ENCODE measurements at places on chromosomes 2 and 18. TPM values are rescaled to one million over a fixed set of nuclear protein-coding genes. Genes with fewer than 3 reads are reported as not detected.

ADAM23 gene
- total RNA-seq: 0.22 TPM

NT5C1B gene
- total RNA-seq: not detected

UPP2 gene
- not detected for total RNA-seq

CPLX4 gene
- not detected for total RNA-seq

SLC9A4 gene
- total RNA-seq: 0.04 TPM

CYS1 gene
- total RNA-seq: 0.15 TPM

DUSP19 gene
- 0.58 TPM for total RNA-seq

LYPD6B gene
- total RNA-seq: 1.9 TPM

STARD6 gene
- not detected for total RNA-seq

ERICH2 gene
- 1.4 TPM for total RNA-seq

CNGA3 gene
- total RNA-seq: not detected

SPATA3 gene
- not detected for total RNA-seq

NYAP2 gene
- not detected for total RNA-seq

SKOR2 gene
- not detected for total RNA-seq

MALT1 gene
- total RNA-seq: 24.2 TPM

LCT gene
- total RNA-seq: not detected

TRPM8 gene
- not detected for total RNA-seq

SCN9A gene
- 7.0 TPM for total RNA-seq

GNLY gene
- total RNA-seq: not detected

MROH2A gene
- not detected for total RNA-seq

LHCGR gene
- total RNA-seq: not detected

EMX1 gene
- not detected for total RNA-seq

UGT1A6 gene
- total RNA-seq: 2.0 TPM

IL1F10 gene
- not detected for total RNA-seq

BMP10 gene
- not detected for total RNA-seq

ABCG5 gene
- total RNA-seq: not detected

TRIM54 gene
- 1.6 TPM for total RNA-seq

CD302 gene
- 8.5 TPM for total RNA-seq

SERPINB13 gene
- not detected for total RNA-seq
